ENCODE measurements at places on chromosomes 12 and 14.

GRCh38 chr12:32586390-32586789, 92.7 kb upstream of the DNM1L start:
- no peak for DNase-seq

DNA sequence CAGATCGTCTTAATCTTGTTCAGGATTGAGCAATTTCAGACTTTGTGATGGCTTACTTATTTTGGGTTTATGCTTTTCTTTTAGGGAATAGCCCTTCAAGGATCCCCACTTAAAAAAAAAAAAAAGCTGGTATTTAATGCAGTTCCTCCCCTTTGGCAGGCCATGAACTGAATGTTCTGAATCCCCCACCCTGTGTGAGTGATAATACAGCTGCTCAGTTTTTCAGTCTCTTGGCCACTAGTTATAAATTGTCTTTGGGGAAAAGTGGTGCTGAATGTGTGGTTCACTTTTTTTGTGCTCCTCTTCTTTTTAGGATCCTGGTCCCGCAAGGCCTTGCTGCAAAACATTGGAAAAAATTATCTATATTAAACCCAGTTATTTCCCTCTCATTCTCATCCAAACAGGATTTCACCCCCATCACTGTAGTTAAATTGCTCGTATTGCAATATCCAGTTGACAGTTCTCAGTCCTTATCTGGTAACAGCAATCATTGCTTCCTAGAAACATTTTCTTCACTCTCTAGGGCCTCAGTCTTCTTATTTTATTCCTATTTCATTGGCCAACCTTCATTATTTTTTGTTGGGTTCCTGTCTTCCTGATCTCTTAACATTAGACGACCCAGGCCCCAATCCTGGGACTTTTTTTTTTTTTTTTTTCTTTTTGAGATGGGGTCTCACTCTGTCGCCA, 73.1 kb upstream of the PAWR start:
- no peak for DNase-seq

DNA sequence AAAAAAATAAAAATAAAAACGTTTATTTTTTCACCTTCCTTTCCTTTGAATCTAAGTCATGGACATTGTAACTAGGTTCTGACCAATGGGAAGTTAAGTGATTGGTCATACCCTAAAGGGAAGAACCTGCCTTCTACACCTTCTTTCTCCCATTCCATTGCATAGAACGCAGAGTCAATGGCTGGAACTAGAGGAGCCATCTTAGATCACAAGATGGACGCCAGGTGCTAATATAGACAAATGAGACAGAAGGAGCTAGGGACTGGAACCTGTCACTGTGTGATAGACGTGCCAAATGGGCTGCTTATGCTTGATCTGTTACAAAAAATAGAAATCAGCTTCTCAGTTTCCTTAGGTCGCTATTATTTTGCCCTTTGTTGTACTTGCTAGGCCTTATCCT, 606.6 kb downstream of the MED13L start:
- no peak for DNase-seq

DNA sequence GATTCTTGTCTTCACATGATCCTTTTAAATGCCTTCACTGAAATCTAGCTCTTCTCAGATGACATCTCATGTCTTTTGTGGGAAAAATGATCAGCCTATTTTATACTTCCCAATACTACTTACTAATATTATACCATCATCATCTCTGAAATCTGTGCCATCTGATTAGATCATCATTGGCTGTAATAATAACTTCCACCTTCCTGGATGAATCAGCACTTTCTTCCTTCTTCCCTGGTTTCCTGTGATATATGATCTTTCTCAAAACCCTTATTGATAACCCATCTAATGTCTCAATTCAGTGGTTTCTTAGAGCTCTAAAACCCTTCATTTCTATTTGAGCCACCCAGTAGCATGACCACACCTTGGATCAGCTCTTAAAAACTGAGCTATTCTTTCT, 30.9 kb downstream of the GPR137C start:
- no peak for DNase-seq

DNA sequence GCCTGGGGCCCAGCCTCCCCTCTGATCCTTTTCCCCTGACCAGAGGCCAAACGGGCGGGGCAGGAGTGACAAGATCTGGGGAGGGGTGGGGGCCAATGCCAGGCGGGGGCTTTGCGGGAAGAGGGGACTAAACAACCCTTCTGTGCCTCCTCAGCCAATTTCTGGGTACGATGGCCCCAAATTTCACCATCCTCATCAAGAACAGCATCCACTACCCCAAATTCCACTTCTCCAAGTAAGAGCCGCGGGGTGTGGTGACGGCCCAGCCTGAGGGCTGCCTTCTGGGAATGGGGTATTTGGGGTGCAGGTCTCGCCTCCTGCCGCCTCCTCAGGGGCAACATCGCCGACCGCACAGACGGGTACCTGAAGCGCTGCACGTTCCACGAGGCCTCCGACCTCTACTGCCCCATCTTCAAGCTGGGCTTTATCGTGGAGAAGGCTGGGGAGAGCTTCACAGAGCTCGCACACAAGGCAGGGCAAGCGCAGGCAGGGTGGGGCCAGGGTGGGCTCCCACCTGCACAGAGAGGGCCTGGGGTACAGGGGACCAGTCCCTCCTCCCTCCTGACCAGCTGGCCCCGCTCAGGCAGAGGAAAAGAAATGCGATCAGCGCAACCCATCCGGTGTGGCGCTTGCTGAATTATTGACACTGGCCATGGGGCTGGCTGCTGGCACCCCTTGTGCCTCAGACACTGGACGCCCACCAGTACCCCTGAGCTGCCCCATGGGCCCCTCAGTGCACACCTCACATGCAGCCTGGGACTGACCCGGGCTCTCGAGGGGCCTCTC, 1.7 kb downstream of the P2RX2 start:
- DNase-seq = no peak

Measured in CD4-positive, alpha-beta T cell treated with Interleukin-10 for 1 hour (primary cell).